ENCODE measurements at places on chromosomes 7 and 10.

GRCh38 chr10:24331457-24331856 is 122.5 kb downstream of the KIAA1217 start:
- no peak for DNase-seq

GRCh38 chr10:51983481-51983880 is 284.1 kb upstream of the CSTF2T start:
- no peak for DNase-seq

- DNase-seq = no peak
These were observed 109.3 kb upstream of the RHEB start for GRCh38 chr7:151628846-151629604.

GRCh38 chr10:120221873-120222485 is 235.0 kb upstream of the PLPP4 start:
- no peak for DNase-seq

- DNase-seq = no peak
These were observed 172.0 kb upstream of the ITGB1 start for GRCh38 chr10:33129996-33130386.

GRCh38 chr7:158357898-158358821 is 229.5 kb downstream of the PTPRN2 start:
- no peak for DNase-seq

- DNase-seq = no peak
These were observed 64.0 kb downstream of the CSGALNACT2 start for GRCh38 chr10:43202224-43202656.

- DNase-seq = peak; percentile 68
These were observed at the start of gene HIPK2 for GRCh38 chr7:139777948-139778841. TSS of gene HIPK2 (minus strand) at chr7:139777998. CDS start at chr7:139777623, 375 bp downstream.

DNA sequence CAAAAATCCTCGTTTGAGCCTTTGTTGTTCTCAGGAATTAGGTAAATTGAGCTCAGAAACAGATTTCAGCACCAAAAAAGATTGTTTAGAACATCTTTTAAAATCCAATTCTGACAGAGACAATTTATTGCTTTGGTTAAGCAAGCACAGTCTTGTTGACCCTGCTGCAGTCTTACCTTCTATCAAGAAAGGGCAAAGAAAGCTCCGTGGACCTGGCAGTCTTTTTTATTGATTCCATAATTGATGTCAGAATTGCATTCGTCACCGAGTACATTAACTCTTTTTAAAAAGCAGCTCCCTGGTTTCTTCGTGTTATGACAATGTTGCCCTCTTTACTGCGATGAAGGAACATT is 334.8 kb downstream of the FGFR2 start:
- no peak for DNase-seq

DNA sequence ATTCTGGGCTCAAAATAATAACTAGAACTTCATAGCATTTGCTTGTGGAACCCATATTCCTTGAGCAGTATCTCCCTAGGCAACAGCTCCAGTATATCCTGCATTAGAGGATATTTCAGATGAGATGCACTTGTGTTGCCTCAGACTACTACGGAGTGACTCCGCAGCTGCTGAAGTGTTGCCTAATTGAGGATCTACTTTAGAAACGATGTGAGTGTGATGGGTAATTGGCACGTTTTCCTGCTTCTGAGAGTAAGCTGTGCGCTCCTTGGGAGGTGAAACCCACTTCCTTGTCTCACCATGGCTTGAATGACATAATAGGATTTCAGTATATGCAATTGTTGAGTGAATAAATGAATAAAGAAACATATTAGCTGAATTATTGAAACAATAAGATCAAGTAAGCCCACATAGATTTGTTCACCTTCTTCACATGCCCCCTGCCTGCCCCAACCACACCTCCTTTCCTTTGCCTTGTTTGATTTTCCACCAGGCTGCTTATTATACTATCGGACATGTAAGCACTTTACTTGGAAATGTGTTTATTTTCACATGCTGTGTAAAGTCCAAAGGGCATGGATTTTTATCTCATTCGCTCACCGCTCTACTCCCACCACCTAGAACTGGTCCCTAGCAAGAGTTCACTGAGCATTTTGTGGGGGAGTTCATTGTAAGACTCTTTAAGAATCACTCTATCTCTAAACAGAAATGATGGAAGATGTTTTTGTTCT is 303.8 kb downstream of the KCNMA1 start:
- no peak for DNase-seq

GRCh38 chr10:102615361-102615760 is 28.9 kb upstream of the TRIM8 start:
- no peak for DNase-seq

DNA sequence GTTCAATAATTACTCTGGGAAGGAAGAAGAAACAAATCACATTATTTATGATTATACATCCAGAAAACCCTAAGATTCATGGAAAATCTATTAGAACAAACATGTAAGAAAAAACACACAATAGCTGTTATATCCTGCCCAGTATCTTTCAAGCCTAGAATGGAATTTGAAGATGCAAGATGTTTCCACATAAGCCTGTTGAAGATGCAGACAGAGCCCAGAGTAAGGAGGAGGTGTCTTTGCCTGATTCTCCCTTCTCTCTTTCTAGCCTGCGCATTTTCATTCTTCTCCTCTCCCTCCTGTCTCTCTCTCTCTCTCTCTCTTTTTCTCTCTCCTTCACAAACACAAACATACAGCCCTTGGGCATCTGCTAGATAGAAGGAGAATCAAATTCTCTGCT is 170.1 kb upstream of the INHBA start:
- DNase-seq = no peak

DNA sequence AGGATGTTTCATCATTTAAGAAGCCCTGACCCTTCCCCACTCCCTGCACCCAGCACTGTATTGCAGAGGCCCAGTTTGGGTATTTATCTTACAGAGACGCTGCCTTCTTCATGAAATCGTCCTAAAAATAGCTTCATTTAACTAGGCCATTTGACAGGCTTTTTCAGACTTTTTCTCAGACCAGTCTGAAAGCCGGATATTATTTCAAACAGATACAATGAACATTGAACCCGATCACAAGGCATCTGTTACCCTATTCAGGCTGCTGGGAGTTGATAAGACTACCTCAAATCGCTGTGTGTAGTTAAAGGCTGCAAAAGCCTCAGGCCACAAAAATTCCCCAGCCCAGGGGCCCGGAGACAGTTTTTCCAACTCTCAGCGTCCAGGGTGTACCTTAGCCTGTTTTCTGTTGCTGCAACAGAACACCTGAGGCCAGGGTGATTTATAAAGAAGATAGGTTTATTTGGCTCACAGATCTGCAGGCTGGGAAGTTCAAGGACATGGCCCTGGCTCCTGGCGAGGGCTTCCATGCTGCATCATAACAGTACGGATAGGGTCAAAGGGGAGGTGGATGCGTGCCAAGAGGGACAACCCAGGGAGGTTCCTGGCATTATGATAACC is 130.7 kb upstream of the SH2B2 start:
- no peak for DNase-seq

DNA sequence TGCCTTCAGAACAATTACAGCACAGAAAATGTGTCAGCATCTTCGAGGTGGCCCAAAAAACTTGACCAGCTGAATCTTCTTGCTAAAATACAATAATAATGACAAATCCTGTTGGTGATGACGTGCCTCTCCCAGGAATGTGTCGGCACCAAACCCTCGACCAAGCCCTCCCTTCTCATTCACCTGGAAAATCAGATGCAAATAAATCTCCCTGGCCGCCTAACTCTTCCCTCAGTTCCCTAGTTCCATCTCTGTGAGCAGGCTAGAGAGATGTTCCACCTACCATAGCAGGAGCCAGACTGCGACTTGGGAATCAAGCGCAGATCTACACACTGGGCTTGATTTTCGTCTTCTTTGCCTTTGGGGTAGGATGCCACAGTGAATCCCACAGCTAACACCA is 4.1 kb downstream of the PRSS1 start:
- no peak for DNase-seq

DNA sequence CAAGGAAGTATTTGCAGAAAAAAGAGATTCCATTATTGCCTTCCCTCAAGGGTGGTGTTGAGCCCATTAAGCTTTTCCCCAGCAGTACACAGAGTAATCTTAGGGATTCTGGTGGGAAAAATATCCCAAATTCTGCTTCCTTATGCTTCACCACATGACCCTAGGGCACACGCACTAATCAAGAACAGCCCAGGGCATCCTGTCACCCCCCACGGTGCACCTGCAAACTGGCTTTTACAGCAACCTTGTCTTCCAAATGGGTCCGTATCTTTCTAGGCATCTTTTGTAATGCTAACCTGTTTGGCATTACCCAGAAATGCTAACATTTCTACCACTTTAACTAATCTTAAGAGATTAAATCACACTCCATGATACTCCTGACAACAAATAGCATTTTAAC is 926 bp upstream of the C7orf33 start:
- no peak for DNase-seq

DNA sequence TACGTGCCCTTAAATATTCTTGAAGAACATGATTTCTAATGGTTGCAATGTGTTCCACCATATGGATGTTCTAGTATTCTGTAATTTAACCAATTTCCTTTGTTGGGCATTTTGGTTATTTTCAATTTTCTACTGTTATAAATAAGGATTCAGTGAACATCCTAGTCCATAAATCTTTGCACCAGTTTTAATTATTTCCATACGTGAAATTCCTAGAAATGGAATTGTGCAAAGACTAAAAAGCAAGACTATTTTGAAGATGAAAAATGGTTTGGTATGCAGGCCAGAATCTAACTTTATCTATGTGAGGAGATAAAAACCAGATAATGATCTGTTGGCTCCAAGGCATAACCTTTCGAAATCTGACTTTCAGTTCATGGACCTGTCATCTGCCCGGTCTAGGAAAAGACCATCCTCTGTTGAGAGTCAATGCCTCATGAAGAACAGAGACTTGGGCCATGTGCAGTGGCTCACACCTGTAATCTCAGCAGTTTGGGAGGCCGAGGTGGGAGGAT is 633.2 kb upstream of the NRP1 start:
- no peak for DNase-seq

DNA sequence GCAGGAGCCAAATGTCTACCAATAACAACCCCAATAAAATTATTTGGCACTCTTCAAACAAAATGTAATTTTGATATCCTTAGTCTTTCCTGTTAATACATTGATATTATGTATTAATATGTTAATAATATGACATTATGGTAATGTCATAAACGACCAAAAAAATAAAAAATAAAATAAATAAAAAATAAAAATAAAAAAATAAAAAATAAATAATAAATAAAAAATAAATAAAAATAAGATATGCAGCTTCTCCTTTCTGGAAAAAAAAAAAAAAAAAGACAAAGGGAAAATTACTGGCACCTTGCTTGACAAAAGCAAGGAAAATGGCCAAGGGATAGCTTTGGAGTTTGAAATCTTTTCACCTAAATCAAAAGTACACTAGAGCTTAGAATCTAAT is 168.5 kb downstream of the PPP1R17 start:
- no peak for DNase-seq

DNA sequence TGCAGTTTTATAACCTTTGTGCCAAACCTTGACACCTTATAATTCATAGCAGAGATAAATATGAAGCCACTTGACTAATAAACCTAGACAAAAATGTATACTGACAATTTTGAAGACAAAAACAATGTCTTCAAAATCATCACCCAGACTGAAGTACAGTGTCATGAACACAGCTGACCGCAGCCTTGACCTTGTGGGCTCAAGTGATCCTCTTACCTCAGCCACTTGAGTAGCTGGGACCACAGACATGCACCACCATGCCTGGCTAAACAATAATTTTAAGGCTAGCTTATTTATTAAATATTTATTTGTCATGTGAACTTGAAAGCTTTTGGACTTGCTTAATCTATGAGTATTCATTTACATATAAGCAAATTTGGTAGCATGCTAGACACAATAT is 24.3 kb downstream of the IL6 start:
- no peak for DNase-seq

GRCh38 chr7:96316949-96317348 is 4.9 kb downstream of the SLC25A13 start:
- no peak for DNase-seq

GRCh38 chr7:101558742-101559325 is 70.3 kb downstream of the MYL10 start:
- DNase-seq = no peak

GRCh38 chr10:22693371-22693784 is 21.0 kb downstream of the PIP4K2A start:
- DNase-seq = no peak

GRCh38 chr10:69321039-69321715 is 42.9 kb downstream of the HK1 start:
- no peak for DNase-seq

Measured in NCI-H1105 treated with DMSO at 0.1 percent for 48 hours (cell line).